ENCODE measurements at places on chromosomes 12 and 14.

GRCh38 chr14:77242752-77243151, 28.3 kb downstream of the NGB start:
- DNase-seq: no peak

GRCh38 chr12:71441836-71442566, 2.4 kb downstream of the LGR5 start:
- DNase-seq: no peak

GRCh38 chr12:2020511-2020910, 16.3 kb upstream of the DCP1B start:
- peak; percentile 12 for DNase-seq

- no peak for DNase-seq
These were observed 288.1 kb downstream of the DUSP6 start for GRCh38 chr12:89064151-89064550.

DNA sequence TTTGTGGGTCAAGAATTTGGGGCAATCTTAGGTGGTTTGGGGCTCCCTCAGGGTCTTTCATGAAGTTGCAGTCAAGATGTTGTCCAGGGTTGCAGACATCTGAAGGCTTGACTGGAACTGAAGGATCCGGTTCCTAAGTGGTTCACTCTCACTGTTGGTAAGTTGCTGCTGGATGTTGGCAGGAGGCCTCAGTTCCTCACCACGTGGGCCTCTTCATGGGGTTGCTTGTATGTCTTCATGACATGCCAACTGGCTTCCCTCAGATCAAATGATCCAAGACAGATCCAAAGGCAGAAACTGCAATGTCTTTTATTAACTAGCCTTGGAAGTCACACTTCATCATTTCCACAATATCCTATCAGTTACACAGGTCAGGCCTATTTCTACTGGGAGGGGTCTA, 49.2 kb downstream of the ARF6 start:
- DNase-seq: no peak

- DNase-seq: no peak
These were observed 1.8 kb downstream of the SPSB2 start for GRCh38 chr12:6871052-6871957.

GRCh38 chr14:104149617-104150135, 11.3 kb downstream of the KIF26A start:
- no peak for DNase-seq

DNA sequence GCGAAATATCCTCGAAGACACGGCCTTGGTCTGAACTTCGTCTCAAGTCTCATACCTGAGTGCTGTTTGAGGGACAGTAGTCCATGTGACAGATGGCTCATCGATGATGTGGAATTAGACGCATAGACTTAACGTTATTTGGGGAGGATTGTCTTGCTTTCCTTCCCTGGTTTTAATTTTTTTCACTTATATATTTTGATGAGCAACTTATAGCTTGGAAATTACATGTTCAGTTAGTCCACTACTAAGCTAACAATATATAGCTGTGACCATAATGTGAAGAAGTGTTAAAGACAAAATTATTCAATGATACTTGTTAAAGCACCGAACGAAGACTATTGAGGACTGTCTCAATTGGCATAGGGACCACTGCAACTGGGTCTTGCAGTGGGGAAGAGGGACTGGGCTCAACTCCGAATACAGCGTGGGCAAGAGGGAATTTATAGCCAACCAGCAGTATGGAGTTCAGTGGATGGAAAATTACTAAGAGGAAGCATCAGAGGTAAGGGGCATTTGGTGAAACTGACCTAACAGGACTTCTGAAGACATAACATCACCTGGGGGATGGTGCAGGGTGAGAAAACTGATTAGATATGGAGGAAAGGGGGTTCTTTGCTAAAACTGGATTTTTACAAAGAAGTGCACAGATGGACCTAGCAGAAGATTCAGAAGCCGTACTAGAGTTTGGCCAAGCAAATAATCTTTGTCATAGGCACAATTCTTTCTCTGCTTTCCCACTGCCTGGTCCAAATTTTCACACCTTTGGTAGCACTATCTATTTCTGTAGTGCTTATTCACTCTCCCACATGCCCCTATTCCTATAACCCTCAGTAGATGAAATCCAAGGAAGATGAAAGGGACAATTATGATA, 910 bp upstream of the TM7SF3 start:
- DNase-seq: no peak

DNA sequence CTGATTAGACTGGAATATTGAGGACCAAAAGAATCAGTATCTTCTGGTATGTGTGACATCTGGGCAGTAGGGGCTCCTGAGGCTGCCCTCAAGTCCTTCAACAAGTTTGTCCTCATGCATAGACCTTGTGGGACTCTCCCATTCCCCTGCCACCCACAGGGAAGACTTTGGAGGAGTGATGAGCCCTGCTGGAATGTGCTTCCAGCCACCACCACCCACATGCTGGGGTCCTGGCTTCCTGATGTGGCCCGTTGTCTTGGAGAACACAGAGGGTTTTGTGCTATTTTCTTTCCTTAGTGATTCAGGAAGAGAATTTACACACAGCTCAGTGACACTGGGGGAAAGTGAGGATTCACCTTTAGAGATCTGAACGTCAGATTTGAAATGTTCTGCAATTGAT, 29.2 kb upstream of the SEL1L start:
- DNase-seq: no peak

DNA sequence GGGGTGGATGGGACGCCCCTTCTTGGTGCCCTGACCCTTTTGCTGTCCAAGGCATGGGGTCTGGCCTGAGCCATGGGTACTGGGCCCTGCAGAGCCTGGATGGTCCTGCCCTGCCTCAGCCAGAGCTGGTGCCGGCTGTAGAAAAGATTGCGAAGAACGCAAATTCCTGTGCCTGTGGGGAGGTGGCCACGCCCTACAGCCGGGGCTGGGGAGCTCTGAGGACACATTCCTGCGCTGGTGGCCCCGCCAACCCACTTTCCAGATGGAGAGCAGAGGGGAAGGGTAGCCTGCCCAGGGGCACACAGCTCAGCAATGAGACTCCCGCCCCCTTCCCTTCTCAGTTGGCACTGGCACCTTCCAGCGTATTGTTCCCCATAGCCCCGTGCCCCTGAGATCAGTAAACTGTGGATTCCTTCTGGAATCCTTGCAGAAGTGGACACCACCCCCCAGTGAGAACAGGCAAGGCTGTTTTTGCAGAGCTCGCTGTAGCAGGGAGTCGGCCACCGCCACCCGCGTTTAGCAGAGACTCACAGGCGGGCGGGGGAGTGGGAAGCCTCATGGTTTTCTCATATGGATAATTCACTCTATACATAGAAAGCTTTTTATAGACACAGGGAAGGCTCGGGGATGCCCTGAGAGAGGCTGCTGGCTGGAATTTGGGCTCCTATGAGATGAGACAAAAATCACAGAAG, 8.6 kb downstream of the INF2 start:
- DNase-seq: peak; percentile 41

DNA sequence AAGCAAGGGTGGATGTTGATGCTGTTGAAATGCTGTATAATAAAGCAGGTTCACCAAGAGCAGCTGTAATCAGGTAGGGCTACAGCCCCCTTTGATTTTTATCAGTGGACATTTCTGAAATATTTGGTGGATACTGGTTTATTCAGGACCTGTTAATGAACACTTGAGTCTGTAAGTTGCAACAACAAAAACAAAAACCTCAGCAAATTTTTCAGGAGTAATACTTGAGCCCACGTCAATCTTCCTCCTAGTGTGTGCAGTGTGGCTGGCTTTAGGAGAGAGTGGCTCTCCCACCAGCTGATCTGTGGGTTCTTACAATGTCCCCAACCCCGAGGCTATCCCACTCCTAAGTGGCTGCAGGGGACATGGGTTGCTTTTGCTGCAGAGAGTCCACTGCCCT, 347.8 kb downstream of the GLT1D1 start:
- DNase-seq: no peak

DNA sequence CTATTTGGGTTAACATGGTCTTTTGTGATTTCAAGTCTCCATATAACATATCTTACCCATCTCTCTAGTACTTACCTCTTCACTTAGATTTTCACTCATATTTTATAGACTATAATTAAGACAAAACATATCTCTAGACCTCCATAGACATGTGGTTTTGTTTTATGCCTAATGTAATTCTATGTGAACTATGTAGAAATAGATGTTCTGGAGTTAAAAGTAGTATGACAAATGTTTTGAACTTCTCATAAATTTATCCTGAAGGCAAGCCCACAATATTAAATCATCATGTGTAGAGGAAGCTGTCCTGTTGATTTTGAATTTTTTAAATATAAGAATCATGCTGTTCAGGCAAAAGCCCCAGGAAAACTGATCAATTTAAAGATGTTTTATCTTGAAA, 169.2 kb downstream of the SYT1 start:
- DNase-seq: no peak

- no peak for DNase-seq
These were observed 15.0 kb upstream of the MDM2 start for GRCh38 chr12:68792952-68793351.

DNA sequence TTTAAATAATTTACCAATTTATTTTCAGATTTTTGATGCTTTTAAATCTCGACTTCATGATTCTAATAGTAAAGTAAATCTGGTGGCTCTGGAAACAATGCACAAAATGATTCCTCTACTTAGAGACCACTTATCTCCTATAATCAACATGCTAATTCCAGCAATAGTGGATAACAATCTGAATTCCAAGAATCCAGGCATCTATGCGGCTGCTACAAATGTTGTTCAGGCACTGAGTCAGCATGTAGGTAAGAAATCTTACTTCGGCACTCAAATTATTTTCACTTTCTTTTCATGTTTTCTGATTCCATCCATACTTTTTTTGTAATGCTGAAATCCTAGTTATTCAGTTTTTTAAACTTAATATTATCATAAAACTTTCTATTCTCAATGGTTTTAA, 15.5 kb upstream of the PRPF39 start:
- no peak for DNase-seq

DNA sequence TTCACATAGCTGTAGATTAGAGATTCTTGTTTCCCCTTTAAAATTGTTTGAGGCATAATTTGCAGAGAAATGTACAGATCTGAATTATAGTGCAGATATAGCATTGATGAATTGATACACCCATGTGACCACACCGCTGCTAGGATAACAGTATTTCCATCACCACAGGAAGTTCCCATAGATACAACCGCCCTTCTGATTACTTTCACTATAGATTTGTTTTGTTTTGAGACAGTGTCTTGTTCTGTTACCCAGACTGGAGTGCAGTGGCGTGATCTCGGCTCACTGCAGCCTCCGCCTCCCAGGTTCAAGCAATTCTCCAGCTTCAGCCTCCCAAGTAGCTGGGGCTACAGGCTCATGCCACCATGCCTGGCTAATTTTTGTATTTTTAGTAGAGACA, 8.8 kb upstream of the ASPG start:
- no peak for DNase-seq

DNA sequence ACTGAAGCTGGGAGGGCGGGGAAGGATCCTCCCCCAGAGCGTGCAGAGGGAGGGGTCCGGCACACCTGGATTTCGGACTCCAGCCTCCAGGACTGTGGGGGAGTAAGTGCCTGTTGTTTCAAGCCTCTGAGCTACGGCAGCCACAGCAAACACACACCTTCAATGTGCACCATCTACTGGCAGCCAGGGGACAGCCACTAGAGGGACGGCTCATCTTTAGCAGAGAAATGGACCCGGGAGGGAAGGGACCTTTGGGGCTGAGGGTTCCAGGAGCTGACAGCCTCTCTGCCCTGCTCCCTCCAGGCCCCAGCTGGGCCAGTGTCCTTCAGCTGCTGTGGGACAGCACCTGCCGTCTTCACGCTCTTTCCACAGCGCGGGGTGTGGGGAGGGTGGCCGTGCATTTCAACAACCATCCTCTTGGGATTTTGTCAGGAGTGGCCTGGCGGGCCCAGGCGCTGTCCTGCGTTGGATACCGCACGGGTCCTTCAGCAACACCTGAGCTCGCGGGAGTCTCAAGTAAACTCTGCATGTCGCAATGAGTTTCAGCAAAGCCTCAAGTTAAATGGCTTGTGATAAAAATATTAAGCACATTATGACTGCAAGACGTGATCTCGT, 209.2 kb upstream of the C14orf180 start:
- peak; percentile 10 for DNase-seq

- DNase-seq: no peak
These were observed 16.4 kb downstream of the HNF1A start for GRCh38 chr12:120994589-120995337.

GRCh38 chr12:122651520-122652224, 51.5 kb downstream of the HCAR2 start:
- DNase-seq: no peak

- DNase-seq: no peak
These were observed 362.3 kb downstream of the NAV3 start for GRCh38 chr12:78192979-78193378.

GRCh38 chr12:124874188-124874587, 10.5 kb upstream of the SCARB1 start:
- no peak for DNase-seq

DNA sequence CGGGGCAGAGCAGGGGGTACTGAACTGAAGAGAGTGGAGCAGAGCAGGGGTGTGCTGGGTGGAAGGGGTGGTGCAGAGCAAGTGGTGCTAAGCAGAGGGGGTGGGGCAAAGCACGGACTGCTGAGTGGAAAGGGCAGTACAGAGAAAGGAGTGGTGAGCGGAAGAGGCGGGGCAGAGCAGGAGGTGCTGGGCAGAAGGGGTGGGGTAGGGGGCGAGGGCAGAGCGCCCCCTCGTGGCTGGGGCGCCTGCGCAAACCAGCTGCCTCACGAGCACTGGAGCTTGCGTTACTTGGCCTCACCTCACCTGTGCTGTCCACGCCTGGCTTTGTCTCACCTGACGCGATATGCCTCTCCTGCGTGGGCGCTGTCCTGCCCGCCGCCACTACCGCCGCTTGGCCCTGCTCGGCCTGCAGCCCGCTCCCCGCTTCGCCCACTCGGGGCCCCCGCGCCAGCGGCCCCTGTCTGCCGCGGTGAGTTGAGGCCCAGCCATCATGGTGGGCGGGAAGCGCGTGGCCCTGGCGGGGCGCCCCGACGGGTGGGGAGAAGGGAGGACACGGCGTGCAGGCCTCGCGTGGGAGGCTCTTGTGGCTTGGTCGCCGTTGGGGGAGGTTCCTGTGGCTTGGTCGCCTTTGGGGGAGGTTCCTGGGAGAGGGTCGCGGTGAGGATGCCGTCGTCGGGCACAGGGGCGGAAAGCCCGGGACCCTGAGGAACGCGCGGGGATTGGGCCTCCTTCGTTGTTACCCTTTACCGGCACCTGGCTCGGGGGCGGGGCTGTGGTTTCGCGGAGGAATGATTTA, at the start of gene COX8C:
Gene COX8C, plus strand, starts transcription at position 257 of the 796 bp plus-strand sequence. Its CDS starts 87 bp downstream, at position 344.
- DNase-seq: no peak

DNA sequence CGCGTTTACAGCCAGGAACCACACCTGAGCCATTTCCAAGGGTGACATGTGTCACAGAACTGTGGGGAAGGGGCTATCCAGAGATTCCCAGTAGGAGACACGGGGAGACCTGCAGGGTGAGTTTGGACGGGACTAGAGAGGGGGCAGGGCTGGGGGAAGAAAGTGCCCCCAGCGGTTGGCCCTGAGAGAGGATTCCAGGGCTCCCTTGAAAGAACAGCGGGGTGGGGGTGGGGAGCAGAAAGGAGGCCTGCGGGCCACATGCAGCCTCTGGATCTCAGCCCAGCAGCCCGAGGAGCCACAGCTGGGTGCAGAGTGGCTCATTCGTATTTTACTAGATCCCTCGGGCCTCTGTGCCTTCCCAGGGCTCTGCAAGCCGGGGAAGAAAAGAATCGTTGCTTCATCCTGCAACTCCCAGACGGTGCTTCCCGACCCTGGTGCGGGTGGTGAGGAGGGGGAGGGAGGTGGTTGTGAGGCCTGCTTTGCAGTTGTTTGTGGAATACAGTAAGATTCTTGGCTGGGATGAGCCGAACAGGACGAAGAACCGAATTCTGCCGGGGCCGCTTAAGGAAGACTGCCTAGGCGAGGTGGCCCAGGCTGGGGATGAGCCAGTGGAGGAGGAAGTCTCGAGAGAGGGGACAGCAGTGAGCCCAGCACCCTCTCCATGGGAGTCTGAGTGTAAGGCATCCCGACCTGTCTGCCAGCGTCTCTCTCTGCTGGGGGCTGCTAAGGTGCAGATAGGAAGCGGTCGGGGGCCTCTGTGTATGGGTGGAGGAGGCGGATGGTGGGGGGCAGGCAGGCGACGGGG, 36.1 kb upstream of the ANKRD9 start:
- DNase-seq: no peak
